ENCODE measurements at places on chromosomes 5 and 9.

- no peak for DNase-seq
Measured at GRCh38 chr5:366541-367357, 45.2 kb downstream of the AHRR start.

GRCh38 chr5:116529615-116530014 lies 45.0 kb downstream of the SEMA6A start:
- DNase-seq, result no peak

GRCh38 chr9:127224883-127225739 lies 39.5 kb upstream of the GARNL3 start:
- DNase-seq, result peak; percentile 35

DNA sequence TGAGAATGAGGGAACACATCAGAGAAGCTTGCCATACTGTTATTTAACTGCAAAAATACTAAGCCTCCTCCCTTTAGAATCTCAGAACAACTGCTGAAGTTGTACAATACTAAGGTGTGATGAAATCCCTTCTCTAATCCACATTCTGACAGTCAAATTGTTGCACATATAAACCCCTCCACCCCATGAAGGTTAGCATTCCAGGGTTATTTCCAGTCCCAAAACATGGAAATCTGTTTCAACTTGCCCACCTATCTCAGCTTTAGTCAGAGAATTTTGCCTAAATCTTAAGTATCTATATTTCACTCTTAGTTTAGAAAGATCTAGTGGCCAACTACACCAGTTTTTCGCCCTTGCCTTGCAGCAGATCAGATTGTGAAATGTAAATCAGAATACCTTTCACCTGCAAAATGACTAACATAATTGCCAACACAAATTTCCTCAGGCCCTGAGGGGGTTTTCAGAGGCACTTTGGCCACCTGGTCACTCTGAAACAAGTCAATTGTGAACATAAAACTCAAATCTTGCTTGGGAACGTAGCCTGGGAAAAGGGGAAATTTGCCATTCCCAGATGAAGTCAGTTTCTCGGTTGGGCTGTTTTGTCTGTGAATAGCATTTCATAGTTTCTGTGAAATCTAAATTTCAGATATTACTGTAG lies 93.9 kb downstream of the EFNA5 start:
- no peak for DNase-seq

DNA sequence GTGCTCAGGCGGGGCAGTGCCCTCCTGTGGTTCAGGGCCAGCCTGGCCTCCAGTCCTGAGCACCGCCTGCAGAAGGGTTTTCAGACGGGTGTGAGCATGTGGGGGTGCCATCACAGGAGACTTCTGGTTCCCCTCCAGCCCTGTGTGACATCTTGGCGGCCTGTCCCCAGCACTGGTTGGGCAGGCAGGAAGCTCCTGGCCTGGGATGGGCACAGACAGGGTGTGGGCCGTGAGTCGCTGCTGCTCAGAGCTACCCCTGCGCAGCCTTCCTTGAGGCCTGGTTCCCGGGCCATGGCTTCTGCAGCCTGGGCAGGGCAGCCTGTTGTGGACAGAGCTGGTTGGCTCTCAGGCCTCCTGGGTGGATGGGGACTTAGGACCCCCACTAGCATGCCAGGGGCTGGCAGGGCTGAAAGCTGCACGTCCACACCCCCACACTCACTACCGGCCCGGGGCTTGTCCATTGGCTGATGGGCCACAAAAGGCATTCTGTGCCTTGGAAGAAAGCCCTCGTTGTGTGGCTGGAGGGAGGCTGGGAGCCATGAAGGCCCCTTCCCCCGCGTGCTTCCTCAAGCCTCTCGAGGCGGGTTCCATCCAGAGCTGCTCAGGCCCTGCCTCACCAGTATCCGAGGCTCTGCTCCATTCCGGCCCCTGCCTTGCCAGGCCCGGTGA lies 58.7 kb downstream of the RXRA start:
- no peak for DNase-seq

- DNase-seq, result no peak
Measured at GRCh38 chr5:31435730-31436129, 96.2 kb downstream of the DROSHA start.
